MM.1S (cell line): ENCODE measurements at places on chromosomes 1 and 21.

GRCh38 chr21:35720208-35720731 is 340.1 kb downstream of the SETD4 start:
- DNase-seq, result peak; percentile 76

DNA sequence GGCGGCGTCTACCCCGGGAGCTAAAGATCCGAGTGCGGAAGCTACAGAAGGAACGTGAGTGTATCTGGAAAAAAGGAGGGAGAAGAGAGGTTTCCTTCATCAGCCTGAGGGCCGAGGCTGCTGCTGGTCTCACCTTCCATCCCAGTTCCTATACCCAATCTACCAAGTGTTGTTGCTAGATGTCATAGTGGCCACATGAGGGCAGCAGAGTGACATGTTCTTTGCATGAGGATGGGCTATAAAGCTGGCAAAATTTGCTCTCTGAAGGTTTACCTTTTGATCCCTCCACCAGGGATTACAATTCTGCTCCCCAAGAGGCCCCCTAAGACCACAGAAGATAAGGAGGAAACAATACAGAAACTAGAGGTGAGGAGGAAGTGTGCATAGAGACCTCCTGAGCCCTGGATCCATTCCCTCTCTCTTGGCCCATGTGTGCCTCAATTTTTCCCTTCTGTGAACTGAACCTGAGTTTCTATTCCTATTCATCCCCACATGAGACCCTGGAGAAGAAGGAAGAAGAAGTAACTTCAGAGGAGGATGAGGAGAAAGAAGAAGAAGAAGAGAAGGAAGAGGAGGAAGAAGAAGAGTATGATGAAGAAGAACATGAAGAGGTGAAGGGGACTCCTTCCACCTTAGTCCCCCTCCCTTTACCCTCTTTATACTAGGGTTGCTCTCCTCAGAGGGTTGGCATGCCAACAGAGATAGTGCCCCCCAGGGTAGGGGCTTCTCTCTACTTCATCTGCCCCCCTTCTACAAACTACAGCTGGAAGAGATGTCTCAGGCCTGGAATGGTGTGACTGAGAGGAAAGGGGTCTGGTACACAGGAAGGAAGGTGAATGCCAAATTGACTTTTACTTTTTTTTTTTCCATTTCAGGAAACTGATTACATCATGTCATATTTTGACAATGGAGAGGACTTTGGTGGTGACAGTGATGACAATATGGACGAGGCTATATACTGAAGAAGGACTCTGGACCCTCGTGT is 13.3 kb downstream of the POLR3GL start:
- DNase-seq, result peak; percentile 94

GRCh38 chr21:27564684-27565301 is 597.9 kb upstream of the ADAMTS5 start:
- DNase-seq, result peak; percentile 40

DNA sequence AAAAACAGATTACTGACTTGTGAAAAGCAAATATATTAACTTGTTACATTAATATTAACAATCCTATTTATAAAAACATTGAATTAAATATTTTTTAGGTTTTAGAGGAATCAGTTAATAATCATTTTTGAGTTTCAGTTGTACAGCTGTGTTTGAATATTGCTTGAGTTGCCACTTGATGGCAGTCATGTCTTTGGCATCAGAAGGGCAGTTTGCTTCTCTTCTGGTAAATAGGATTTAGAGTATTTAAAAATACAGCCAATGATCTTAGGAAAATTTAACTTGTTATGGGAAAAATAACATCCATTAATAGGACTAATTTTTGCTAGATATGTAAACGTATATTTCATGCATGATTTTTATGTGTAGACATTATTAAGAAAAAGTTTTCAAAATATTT is 234.1 kb downstream of the NCAM2 start:
- peak; percentile 46 for DNase-seq

DNA sequence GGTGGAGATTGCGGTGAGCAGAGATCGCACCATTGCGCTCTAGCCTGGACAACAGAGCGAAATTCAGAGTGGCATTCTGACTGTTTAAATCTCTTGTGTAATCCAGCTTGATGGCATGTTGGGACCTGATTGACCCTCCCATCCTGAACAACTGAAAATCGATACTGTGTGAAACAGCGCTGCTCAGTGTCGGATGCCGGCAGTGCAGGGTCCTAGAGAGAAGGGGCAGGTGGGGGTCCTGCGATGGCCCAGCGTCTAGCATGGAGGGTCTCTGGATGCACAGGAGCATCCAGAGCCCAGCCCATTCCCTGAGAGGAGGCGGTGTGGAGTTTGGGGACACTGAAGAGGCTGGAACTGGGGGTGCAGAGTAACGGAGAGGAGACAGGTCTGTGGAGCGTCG is 15.8 kb downstream of the AGT start:
- DNase-seq, result no peak

GRCh38 chr1:218350035-218350525 is 4.9 kb downstream of the TGFB2 start:
- DNase-seq, result no peak

GRCh38 chr1:225848030-225848955 is 33.9 kb downstream of the TMEM63A start:
- peak; percentile 61 for DNase-seq

DNA sequence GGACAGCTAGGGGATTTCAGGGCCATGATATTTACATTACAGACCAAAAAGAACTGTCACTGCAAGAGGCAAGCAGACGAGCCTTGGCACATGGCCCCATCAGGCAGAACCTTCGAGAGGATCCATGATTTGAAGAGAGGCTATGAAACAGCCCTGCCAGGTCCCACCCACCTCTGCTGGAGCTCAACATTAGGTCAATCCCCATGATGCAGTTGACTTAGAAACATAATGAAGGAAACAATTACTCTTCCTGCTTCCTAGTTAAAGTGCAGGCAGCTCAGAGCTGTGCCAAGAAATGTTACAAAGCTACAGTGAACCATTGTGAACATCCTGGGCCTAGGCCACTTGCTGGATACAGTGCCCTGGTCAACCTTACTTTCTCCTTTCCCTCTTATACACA is 41.7 kb upstream of the PTCH2 start:
- DNase-seq, result no peak

DNA sequence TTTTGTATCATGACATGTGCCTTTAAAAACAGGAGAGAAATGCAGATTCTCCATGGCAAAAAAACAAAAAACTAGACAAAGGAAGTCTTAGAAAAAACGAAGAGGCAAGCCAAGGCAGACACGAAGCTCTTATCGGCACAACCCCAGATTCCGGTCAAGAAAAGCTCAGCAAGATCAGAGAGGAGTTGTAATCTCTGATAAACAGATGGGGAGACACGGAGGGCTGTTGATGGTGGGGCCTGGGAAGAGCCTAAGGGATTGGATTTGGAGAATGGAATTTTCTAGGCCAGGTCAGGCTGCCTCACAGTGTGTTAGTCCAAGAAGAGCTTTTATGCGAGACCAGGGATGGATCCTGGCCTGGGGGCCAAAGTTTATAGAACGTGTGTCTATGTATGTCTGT is 96.2 kb upstream of the AKT3 start:
- no peak for DNase-seq

DNA sequence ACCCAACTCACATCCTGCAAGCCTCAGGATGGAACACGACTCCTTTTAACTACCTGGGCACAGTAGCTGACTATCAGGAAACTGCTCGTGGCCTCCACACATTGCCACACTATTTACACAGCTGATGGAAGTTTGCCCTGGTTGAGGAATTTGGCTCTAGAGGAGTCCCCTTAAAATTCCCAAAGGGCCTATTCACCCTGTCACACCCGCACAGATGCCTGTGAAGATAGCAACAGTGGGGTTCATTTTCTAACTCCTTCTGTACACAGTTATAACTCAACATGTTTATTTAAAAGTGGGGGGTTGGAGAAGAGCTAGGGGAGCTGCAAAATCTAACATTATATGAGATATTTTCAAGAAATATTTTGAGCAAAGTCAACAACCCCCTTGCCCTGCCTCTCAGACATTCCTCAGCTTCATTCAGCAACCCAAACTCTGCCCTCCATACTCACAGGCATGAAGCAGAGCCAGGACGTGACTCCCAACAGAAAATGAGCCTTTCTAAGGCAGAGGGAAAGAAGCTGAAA is 35.8 kb upstream of the CCN1 start:
- no peak for DNase-seq

- DNase-seq, result no peak
Observed at GRCh38 chr1:187714470-187714869, 885.7 kb downstream of the PLA2G4A start.

DNA sequence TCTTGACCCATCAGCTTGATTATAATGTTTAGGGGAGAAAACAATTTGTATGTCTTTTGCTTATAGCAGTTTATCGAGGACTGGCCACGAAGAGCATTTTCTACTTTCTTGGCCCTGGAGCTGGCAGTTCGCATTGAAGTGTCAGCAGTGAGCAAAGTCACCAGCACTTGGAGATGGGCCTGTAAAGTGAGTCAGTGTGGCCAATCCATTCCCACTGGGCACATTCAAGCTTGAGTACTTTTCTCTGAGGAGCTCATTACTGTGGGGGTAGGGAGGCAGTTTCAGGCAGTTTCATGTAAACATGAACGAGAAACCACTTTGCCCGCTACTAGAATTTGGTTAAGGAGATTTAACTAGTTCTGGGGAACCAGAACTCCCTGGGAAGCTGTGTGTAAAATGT is 164.8 kb downstream of the PRDM2 start:
- DNase-seq, result no peak

DNA sequence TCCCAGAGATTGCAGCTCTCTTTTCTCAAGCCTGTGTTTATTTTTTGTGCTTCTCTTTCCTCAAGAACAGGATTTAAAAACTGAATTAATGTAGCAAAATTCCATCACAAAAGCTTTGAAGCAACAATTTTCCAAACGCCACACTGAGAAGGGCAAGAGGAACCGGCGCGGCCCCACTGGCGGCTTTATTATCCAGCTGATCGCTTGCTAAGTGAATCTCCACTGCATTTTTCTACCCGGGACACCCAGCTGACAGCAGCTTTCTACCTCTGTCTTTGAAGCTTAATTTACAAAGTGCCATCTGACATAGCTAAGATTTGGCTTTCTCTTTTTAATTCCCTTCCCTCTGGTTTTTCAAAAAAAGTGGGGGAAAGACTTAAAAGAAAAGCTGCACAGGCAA is 369.3 kb upstream of the C1orf174 start:
- no peak for DNase-seq

DNA sequence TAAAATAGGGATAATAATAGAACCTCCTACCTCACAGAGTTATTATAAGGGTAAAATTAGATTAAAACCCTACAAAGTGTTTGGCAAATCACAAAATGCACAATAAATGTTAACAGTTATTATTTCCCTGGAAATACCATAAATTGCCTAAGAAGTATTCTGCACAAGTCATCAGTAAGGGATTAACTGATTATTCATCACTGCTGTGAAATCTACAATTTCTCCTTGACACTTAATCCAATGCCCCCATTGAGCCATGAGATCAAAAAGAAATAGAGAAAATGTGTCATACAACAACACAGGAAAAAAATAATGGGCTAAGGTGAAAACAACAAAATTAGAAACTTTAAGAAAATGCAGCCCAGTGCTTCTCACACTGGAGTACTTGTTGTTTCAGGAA is 6.7 kb upstream of the SEC16B start:
- no peak for DNase-seq

GRCh38 chr21:46055863-46056281 is 42.0 kb upstream of the COL6A2 start:
- no peak for DNase-seq

DNA sequence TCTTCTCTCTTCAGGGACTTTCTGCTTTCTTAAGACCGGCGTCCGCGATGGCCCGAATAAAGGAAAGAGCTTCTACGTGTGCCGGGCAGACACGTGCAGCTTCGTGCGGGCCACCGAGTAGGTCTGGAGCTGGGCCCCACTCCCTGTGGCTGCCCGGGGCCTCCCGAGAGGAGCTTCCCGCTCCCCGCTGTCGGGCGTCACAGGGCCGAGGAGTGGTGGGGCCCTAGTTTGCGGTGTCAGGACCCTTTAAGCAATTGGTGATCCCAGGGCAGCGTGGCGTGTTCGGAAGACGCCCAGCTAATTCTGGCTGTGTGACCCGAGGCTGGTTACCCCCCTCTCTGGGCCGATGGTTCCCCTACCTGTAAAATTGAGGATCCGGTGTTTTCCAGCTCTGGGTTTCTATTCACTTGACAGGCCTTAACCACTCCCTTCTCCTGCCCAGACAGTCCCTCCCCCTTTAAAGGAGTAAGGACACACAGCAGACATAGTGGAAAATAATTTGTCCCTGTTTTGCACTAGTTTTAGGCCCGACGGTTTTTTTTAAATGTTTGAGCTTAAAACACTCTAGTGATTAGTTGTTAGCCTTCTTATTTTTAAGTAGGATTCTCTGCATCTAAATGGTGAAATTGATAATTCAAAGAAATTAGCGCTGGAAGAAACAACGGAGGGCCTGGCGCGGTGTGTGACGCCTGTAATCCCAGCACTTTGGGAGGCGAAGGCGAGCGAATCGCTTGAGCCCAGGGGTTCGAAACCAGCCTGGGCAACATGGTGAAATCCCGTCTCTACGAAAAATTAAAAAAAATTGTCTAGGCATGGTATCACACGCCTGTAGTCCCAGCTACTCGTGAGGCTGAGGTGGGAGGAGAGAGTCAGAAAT is 553 bp downstream of the TTF2 start:
- DNase-seq, result peak; percentile 39

GRCh38 chr1:204894031-204894430 is 23.4 kb downstream of the NFASC start:
- no peak for DNase-seq

- no peak for DNase-seq
Observed at GRCh38 chr1:85617633-85618100, 37.1 kb downstream of the CCN1 start.

- DNase-seq, result no peak
Observed at GRCh38 chr1:219495737-219496408, 117.0 kb downstream of the ZC3H11B start.

- no peak for DNase-seq
Observed at GRCh38 chr1:100051893-100052292, 80.8 kb downstream of the SASS6 start.

- DNase-seq, result no peak
Observed at GRCh38 chr1:119091618-119092017, 48.8 kb downstream of the WARS2 start.

GRCh38 chr1:212315184-212315583 is 30.0 kb downstream of the PPP2R5A start:
- DNase-seq, result no peak

GRCh38 chr21:45870421-45870820 is 111.1 kb upstream of the COL6A1 start:
- DNase-seq, result no peak

GRCh38 chr21:34908419-34909055 is 140.6 kb downstream of the RUNX1 start:
- no peak for DNase-seq

- DNase-seq, result no peak
Observed at GRCh38 chr1:100627936-100628335, 90.0 kb downstream of the GPR88 start.
